ENCODE measurements at places on chromosomes 2 and 18. TPM values are rescaled to one million over a fixed set of nuclear protein-coding genes. Genes with fewer than 3 reads are reported as not detected.

DNA sequence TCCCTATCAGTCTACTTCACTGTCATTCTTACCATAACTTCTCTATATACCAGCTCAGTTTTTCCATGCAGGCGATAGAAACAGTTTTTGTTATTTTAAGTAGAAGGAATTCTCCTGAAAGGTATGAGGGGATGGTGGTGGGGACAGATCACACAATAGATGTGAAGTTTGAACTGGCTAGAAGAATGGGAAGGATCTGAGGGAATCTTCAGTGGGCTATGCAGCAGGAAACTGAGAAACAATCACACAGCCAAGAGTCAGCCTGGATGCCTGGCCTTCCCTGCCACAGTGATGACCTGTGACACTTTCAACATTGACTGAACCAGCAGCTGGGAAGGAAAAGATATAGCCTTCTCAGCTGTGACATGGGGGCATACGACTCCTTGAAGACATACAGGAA, 329.1 kb upstream of the GULP1 start:
- no peak for DNase-seq

GRCh38 chr2:226483143-226483542, 316.5 kb downstream of the IRS1 start:
- DNase-seq, result no peak

GRCh38 chr2:10897956-10898355, 13.8 kb upstream of the KCNF1 start:
- DNase-seq, result no peak

GRCh38 chr2:110205660-110206455, 1.0 kb upstream of the NPHP1 start:
- DNase-seq, result no peak

- no peak for DNase-seq
These were observed 201.4 kb downstream of the SOCS6 start for GRCh38 chr18:70489986-70490933.

DNA sequence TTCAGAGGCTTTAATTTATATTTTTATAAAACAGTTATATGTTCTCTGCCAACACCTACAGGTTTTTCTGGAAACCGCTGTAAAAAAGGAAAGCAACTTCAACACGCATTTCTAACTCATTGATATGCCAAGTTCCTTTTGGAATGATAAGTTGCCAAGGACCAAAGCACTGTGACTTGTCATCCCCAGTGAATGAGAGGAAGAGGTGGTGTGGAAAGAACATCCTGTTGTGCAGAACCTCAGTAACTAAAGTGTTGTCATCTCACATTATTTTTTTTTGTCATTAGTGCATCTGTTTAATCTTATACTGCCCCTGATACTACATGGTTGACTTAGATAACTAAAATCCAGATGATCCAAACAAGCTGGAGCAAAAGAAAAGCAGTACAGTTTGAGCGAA, 96.0 kb upstream of the NEUROD1 start:
- DNase-seq, result no peak

GRCh38 chr2:67526283-67526682, 129.2 kb downstream of the ETAA1 start:
- no peak for DNase-seq

DNA sequence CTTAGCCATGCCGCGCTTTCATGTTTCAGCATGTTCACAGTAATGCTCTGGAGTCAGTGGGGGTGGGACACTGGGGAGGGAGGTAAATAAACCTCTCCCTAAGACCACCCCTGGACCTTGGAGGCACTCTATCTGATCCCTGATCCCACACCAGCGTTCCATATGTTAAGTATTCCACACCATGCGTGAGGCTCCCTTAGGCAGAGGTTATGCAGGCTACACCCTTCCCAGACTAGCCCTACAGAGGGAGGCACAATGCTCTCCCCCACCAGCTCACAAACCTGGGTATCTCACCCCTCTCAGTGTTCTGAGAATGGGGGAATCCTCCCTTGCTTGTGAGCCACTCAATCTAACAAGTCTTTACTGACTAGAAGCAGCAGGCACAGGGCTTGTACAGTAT, 1610.4 kb upstream of the ZEB2 start:
- DNase-seq, result no peak

CXCR2 gene
- total RNA-seq, result 0.34 TPM

ABCG5 gene
- total RNA-seq, result not detected

SAG gene
- total RNA-seq, result not detected

ASPRV1 gene
- total RNA-seq, result 4.3 TPM

CNPPD1 gene
- total RNA-seq, result 66.8 TPM
